GM23248 (cell line): ENCODE measurements at places on chromosomes 6 and 20. TPM values are rescaled to one million over a fixed set of nuclear protein-coding genes. Genes with fewer than 3 reads are reported as not detected.

RNF39 gene
- 0.21 and 0.30 TPM in 2 replicates for polyA plus RNA-seq

- DNase-seq, result peak; percentile 67
These were observed 32.5 kb upstream of the SYNCRIP start for GRCh38 chr6:85675030-85675819.

DNA sequence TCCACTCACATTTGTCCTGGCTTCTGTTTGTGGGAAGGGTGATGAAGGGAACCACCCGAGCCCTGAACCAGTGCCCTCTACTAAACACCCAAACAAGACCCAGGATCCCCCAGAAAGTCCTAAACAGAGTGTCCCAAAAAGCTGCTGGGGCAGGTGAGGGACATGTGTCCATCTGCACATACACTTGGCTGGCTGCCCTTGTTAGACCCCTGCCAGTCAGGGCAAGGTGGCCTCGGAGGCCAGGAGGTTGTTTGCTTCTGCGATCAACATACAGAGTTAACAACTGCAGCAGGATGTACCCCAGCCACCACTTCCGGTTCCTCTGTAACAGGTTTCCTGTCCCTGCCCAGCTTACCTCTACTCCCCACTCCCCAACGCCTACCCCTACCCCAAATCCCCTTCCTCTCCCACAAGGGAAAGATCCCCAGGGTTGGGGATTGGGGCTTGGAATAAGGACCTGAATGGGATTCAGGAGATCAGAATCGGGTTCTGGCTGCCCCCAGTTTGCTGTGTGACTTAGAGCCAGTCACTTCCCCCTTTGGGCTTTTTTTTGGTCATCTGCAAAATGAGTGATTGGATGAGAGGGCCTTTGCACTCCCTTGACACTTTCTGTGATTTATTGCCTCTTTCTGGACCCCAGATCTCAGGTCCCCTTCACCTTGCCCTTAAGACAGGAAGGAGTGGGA lies 13.9 kb downstream of the DEF6 start:
- DNase-seq, result no peak

DNA sequence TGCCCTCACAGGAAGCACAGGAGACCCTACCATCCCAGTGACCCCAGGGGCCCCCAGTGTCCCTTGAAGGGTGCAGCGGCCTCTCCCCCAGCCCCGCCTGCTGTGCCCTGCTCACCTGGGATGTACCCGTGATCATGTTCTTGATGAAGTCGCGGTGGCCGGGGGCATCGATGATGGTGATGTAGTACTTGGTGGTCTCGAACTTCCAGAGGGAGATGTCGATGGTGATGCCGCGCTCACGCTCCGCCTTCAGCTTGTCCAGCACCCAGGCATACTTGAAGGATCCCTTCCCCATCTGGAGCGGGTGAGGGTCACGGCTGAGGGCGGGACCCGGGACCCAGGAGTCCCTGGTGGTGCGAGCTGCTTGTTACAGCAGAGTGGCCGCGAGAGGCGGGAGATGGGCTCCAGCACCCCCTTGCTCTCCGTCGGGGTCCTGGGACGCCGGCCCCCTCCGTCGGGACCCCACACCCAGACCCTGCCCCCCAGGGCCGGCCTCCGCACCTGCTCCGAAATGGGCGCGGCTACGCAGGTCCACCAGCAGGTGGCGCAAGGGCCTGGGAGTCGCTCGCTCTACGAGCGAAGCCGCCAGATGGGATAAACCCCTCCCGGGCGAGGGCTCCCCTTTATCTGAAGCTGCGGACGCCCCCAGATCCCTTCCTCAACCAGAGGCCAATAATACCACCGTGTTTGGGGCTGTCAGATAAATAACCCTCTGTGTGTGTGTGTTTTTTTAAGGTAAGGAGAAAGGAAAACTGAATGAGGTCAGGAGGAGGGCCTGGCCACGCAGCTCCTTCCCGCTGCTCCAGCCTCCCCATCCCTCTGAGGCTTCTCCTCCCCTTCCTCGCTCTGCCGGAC lies 2.9 kb downstream of the EEF1A2 start:
- DNase-seq, result peak; percentile 77

- DNase-seq, result peak; percentile 73
These were observed 158.4 kb downstream of the GPX5 start for GRCh38 chr6:28683945-28684538.

- peak; percentile 37 for DNase-seq
These were observed 9.0 kb downstream of the TEAD3 start for GRCh38 chr6:35487658-35488516.

HLA-DQB1 gene
- not detected in 2 replicates for polyA plus RNA-seq

RIPOR3 gene
- 0.49 TPM in 2 replicates for polyA plus RNA-seq

DNA sequence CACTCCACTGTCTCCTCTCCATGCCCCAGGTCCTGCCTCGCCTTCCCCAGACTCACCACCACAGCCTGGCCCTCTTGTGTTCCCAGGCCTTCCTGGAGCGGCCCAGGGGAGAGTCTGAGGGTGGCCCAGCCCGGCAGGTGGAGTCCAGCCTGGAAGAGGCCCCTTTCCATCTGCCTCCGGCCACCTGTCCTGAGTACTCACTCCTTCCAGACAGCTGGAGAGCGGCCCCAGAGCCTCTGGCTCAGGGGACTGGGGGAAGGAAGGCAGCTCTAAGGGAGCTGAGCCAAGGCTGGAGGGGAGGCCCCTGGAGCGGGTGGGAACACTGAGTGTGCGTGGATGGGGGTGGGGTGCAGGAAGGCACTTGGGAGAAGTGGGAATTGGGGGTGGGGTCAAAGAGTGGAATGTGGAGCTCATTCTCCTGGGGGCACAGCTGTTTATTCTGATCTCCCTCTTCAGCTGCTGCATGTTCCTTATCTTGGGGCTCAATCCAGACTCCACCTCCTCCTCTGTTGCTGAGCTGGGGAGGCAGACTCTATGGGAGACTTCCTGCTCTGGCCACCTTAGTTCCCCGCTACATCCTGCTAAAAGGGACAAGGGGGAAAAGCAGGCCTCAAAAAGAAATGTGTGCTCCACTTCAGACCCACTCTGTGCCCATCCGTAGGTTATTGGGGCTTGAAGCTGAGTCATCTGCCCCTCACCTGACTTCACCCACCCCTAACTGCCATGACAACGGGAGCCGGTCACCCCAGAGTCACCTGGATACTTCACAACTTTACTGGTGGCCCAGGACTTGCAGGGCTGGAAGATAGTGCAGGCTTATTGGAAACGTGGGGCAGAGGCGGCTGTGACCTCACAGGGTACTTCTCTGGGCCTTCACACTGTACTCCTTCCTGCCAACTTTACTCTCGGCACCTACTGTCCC lies 19.5 kb upstream of the TAF8 start:
- no peak for DNase-seq

PTP4A1 gene
- 133 and 138 TPM in 2 replicates for polyA plus RNA-seq

- no peak for DNase-seq
These were observed 31.7 kb downstream of the APCDD1L start for GRCh38 chr20:58483470-58483869.

GRCh38 chr20:11564491-11564890 lies 353.2 kb upstream of the BTBD3 start:
- DNase-seq, result no peak

- no peak for DNase-seq
These were observed 12.8 kb upstream of the DUSP22 start for GRCh38 chr6:279341-280029.

TTBK1 gene
- polyA plus RNA-seq, result not detected in 2 replicates

- no peak for DNase-seq
These were observed 10.1 kb downstream of the PKHD1 start for GRCh38 chr6:52077180-52077884.

DNA sequence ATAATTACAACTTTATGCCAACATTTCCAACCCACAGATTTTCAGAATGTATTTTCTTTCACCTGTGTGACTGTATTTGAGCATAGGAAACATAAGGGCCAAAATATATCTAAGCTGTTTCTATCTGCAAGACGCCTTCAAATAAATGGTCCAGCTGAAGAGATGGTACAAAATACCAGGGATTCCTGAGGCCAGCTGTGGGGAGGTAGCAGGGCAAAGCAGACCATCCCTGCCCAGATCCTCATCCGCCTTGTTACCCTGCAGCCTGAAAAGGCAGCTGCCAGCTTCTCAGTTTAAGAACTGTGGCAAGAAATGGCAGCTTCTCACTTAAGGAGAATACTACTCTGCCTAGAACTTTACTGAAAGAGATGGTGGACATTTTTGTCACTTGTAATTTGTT lies 143.3 kb downstream of the KHDC1L start:
- DNase-seq, result no peak
